ENCODE measurements at places on chromosomes 7 and 10.

DNA sequence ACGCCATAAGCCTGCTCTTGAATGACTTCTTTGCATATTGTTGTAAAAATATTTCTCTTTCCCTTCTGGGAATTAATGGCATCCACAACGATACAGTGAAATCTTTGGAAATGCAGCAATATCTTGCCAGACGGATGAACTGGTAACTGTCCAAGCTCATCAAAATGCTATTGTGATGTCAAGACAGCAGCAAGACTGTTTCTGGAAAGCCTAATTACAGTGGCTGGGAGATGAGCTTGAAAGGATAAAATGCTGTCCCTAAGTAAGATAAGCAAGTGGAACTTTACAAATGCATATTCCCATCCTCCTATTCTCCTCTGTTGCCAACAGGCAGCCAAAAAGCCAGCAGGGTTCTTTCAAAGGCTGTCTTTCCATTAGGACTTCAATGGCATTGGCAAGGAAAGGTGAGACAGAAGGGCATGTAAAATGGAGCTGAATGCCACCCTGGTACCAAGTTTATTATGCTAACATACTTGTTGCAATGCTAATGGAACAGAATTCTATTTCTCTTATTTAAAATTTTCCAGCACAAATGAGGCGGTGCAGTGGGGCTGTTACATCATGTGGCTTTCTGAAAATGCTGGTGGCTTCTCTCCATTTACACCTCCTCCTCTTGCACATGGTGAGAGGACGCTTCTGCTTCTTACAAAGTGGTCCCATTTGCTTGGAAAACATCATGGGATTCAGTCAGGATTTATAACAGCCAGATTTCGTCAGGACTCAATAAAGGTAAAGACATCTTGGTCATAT is 178.3 kb upstream of the PTER start:
- DNase-seq = no peak

DNA sequence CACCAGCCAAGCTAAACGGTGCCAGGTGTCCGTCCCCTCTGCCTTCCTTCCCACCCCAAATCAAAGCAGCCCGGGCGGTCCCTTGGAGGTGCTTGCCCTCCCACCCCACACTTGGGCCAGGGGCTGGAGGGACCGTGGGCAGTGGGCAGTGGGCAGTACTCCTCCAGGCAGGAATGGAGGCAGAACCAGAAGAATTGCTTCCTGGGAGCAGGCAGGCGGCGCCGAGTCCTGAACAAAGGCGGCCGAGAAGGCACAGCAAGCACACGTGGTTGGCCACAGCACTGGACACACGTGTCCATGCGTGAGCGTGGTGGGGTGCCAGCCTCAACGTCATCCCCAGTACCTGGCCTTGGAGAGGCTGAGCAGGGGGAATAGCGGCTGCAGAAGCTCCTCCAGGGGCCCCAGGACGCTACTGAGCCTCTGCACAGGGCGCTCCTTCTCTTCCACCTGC is 48.4 kb upstream of the NKX6-2 start:
- DNase-seq = no peak

DNA sequence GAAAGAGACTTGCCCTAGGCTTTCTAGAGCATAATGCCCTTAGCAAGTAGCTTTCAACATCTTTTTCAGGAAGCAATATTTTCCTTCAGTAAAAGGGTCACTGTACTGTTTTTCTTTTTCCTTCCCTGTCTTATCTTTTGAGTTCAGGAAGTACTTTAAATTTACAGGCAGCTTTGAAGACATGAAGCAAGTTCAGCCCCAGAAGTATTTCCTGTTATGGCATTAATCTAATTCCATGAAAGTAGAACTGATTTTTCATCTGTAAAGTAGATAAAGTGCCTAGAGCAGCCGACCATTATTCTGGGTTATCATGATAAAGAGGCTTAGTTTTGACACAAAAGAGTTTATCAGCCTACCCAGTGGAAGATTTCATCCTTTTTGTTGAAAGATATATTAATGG is 288.2 kb downstream of the ADK start:
- no peak for DNase-seq

DNA sequence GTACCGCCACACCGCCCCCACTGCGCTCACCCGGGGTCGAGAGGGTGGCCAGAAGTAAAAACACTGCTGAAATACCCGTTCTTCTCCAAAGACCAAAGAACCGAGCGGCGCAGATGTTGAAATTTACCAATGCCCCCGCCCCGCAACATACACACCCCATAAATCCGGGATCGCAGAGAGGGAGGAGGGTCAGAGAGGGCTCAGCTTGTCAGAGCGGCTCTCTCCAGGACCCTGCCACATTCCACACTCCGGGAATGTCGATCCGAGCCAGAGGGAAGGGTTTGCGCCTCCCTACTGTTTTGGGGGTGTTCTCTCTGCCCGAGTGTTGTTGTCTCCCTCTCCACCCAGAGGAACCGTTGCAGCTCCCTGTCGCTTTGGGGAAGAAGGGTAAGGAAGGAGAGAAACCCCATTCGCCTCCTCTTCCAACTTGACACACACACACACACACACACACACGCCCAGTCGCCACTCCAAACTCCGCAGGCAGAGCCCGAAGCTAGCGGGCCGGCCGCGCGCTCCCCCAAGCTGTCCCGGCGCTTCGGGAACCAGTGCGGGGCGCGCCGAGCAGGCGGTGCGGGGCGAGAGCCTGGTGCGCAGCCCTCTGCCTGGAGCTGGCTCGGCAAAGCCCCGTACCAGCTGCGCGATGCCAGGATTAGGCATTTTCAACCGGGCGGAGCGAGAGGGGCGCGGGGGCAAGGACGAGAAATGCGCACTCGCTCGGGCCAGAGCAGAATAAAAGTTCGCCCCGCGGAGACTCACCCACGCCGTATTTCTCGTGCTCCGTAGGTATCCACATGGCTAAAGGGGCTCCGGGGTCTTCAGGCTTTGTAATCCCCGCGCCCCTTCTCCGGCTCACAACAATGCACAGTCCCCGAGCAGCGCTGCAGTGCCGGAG is 609 bp downstream of the DOCK4 start:
- peak; percentile 6 for DNase-seq

GRCh38 chr10:96013956-96014355 is 29.4 kb upstream of the CCNJ start:
- DNase-seq = no peak

- no peak for DNase-seq
These were observed 58.9 kb upstream of the SEMA3C start for GRCh38 chr7:80977751-80978150.

GRCh38 chr7:55308186-55308929 is 56.8 kb upstream of the LANCL2 start:
- no peak for DNase-seq

GRCh38 chr7:108642126-108642525 is 72.5 kb downstream of the DNAJB9 start:
- DNase-seq = no peak

DNA sequence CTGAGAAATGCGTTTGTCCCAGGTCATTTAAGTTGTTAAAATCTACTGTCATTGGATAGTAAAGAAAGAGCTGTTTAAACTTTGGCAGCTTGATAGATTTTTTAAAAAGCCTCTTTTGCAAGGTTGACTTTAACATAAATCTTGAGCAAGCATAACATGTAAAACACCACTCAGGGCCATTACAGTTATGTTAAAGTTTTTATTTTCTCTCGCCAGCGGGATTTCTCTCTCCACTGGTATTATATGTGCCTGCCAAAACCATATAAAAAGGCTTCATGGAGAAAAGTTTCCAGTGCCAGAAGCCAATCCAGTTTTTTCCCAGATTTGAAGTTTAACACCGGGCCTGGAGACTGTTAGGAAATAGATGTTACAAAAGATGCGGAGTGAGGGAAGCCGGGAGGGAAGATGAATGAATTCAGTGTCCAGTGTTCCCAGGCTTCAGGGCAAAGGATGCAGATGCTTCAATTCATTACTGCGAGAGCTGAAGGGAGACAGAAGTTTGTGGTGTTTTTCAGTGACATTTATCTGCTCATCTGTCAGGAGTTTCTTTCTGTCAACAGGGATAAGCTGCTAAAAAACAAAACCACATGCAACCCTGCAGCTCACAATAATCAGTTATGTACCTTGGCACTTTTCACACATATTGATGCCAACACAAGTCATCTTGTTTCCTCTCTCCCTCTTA is 155.5 kb downstream of the SPAG6 start:
- DNase-seq = no peak

DNA sequence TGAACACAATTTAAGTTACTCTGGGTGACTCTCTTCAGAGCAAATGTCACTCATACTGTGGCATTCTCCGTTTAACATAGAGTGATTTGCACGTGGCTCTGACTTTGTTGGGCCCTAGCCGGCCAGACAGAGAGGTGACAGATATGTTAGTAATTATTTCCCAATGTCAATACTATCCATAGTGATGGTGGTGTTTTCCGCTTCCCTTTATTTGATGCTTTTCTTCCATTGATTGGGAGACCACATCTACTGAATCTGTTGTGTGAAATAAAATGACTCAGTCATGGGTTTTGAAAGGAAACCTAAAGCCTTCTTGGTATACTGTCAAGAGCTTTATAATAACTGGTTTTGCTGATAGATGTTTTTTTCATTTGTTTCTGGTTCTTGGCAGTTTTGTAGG is 7.4 kb downstream of the AVL9 start:
- DNase-seq = no peak

GRCh38 chr10:59524348-59524747 is 162.0 kb upstream of the FAM13C start:
- no peak for DNase-seq
